ENCODE measurements at places on chromosomes 6 and 20.

- no peak for DNase-seq
Observed at GRCh38 chr6:122490607-122491006, 19.0 kb upstream of the SERINC1 start.

GRCh38 chr6:16060039-16060438 is 68.8 kb upstream of the MYLIP start:
- no peak for DNase-seq

DNA sequence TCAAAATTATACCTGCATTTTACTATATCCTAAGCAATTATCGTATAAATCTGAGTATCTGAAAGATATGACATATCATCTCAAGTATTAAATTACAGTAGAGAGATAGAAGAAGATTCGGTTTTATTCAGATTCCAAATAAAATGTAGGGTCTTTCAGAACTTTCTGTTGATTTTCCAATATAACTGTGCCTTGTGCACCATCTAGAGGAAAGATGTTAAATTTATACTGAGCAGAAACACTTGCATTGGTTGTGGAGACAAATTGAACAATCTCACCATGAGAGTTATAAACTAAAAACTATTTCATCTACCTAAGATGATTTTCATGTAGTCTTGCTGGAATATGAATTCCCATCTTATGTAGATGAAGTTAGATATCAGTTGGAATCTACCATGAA is 26.8 kb upstream of the HSF2 start:
- DNase-seq = no peak

DNA sequence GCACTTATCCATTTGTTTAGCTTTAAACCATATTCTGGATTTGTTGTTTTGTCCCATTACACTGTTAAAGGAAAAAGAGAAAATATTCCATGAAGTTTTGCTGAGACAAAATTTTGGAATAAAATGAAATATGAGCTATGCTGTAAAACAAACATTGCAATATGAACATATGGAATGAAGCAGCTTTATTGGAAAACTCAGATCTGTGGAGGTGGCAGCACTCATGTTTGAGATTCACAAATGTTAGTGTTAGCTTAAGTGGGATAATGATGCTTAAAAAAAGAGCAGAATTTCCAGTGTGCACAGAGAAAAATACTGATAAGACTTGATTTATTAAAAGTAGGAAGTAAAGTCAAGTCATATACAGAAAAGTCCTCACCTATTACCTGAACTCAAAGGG is 196.2 kb downstream of the BCKDHB start:
- no peak for DNase-seq

DNA sequence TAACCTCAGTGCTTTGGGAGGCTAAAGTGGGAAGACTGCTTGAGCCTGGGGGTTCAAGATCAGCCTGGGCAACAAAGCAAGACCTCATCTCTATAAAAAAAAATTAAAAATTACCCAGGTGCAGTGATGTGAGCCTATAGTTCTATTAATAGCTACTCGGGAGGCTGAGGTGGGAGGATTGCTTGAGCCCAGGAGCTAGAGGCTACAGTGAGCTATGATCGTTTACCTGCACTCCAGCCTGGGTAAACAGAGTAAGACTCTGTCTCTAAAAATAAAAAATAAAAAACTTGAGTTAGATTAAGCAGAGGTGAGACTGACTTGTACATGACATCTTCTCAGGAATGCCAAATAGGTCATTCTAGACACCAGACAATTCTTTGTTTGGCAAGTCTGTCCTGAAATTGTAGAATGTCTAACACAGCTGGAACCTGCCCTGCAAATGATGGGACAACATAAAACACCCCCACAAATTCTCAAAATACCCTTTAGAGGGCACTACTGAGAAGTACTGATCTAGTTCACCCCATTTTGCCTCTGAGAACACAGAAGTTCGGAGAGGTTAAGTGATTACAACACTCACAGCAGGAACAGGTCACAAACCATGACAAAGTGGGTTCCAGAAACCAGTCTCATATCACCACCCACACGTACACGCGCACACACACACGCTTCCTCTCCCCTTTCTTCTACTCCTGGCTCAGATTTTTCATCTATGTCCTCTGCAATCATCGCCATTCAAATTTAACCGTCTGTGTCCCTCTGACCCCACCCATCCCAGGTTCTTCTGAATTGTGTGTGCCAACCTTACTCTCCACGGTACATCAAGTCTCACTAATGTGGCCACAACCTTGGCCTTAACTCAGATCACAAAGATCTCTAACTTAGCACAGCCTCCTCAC is 38.3 kb downstream of the ARHGAP18 start:
- peak; percentile 18 for DNase-seq

- no peak for DNase-seq
Observed at GRCh38 chr6:96164802-96165201, 149.0 kb downstream of the FUT9 start.

- no peak for DNase-seq
Observed at GRCh38 chr6:85186546-85187175, 263.2 kb upstream of the NT5E start.

DNA sequence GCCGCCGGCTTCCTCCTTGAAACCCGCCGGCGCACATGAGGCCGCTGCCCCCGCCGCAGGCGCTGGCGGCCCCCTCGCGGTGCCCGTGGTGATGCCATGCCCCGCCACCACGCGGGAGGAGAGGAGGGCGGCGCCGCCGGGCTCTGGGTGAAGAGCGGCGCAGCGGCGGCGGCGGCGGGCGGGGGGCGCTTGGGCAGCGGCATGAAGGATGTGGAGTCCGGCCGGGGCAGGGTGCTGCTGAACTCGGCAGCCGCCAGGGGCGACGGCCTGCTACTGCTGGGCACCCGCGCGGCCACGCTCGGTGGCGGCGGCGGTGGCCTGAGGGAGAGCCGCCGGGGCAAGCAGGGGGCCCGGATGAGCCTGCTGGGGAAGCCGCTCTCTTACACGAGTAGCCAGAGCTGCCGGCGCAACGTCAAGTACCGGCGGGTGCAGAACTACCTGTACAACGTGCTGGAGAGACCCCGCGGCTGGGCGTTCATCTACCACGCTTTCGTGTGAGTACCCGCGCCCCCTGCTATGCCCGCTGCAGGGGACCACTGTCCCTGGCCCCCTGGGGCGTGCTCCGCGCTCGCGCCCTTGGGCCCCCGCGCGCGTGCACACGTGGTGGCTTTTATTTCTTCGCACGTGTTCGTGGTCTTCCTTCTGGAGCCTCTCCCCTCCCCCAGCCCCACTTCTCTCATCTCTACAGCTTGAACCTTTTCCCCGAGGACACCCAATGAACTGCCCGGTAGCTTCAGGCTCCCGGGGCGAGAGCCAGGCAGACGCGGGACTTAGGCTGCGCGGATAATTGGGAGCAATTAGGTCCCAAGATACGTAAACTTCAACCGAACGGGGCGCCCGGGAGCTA is 453 bp downstream of the KCNQ5 start:
- DNase-seq = peak; percentile 23

- DNase-seq = no peak
Observed at GRCh38 chr6:36133912-36134311, 3.6 kb downstream of the MAPK13 start.

DNA sequence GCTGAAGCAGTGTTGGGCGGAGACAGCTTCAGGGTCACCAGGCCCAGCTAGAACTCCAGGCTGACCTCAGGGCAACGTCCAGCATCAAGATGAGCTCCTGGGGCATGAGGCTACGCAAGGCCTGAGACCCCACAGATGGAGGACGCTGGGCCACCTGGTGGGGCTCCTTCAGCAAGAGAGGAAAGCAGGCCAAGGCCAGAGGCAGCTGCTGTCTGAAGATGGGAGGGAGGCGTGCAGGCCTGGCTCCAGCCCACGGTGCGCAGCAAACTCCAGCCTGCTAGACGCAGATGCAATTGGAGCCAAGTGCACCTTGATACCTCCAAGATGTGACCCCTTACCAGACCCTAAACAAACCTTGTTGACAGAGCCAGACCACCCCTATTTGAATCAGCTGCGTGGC is 220.9 kb upstream of the RREB1 start:
- no peak for DNase-seq

DNA sequence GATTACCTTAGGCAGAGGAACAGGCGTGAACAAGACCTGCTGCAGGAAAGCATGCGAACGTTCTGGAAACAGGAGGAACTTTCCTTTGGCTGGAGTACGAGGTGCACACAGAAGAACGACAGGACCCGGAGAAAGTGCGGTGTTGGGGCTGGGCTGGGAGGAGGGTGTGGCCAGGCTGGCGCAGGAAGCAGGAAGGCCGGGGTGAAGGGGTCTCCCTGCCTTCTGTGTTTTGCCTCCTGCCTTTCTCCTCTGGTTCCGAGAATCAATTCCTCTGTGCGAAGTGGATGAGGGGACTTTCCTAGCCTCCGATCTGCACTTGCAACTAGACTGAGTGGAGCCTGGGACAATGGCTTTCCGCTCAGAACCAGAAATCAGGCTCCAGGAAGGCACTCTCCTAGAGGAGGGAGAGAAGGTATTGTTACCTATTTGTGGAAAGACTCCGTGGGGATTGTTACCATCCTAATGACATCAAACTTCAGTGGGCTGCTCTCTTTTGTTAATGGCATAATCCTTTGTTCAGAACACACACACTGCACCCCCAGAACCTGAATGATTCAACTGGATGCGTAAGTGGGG is 22.9 kb upstream of the PLEKHG1 start:
- DNase-seq = no peak

DNA sequence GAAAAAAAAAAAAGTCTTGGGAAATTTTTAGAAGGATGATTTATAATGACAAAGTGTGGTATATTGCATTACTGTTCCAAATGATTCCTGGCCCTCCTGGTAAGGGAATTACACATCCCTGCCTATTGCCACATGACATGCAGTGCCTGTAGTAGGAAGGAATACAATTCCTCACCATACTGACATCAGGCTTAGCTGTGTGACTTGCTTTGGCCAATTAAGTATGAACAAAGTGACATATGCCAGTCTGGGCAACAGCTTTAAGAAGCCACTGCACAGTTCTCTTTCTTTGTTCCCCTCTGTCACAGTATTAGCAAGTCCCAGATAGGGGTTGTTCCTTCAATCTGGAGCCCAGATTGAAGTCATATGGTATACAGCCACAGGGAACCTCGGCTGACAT is 100.5 kb downstream of the KIF13A start:
- no peak for DNase-seq

DNA sequence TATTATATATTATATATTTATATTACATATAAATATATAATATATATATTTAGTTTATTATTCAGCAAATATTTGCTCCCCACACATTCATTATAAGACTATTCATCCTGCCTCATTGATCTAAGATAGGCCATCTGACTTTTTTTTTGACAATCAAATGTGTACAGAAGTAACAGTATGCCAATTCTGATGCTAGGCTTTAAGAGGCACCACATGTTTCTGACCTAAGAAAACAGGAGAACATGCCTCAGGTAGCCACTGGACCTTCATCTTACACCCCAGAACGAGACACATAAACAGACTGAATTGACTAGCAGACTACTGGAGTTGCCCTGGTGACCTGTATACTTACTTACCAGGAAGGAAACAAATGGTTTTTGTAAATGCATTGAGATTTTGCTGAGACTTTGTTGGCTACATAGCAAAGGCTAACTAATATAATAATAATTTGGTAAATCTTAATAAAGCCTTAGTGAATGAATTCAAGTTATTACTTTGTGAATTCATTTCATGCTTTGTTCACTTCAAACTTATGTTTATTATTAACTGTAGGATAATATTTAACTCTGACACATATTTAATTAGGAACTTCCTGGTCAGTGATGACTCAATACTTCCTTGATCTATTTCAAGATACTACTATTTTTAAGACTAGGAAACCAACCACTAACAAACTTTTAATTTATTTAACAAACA is 13.4 kb upstream of the MYO6 start:
- DNase-seq = no peak

DNA sequence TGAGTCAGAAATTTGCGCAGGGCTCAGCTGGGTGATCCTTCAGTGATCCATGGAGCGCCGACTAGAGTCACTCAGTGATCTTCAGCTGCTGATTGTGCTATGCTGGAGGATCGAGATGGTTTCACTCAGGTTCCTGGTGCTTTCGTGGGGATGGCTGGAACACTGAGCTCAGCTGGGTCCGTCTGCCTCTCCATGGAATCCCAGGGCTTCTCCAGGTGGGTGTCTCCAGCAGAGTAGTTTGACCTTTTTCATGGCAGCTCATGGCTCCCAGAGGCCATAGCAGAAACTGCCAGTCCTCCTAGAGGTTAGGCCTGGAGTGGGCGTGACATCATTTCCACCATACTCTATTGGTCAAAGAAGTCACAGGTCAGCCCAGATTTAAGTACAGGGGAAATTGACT is 88.8 kb upstream of the SIRPA start:
- no peak for DNase-seq

DNA sequence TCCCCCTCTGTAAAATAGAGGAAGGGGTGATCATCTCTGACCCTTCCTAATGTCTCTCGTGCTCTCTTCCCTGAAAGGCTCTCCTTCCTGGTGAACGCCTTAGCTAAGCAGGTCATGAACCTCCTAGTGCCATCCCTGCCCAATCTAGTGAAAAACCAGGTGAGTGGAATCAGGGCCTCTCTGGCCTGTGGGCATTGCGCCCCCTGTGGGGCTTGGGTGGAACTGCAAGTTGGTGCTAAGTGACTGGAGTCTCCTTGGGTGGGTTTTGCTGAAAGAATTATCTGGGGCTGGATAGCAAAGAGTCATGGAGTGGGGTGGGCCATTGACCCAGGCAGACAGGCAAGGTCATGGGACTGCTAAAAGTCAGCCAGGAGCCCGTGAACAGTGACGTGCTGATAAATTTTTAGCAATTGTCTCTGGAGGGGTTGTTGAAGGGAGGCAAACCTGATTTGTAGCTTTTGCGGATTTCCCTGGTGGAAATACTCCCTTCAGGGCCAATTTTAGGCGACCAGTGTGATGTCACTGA is 8.9 kb downstream of the BPIFB1 start:
- peak; percentile 49 for DNase-seq

DNA sequence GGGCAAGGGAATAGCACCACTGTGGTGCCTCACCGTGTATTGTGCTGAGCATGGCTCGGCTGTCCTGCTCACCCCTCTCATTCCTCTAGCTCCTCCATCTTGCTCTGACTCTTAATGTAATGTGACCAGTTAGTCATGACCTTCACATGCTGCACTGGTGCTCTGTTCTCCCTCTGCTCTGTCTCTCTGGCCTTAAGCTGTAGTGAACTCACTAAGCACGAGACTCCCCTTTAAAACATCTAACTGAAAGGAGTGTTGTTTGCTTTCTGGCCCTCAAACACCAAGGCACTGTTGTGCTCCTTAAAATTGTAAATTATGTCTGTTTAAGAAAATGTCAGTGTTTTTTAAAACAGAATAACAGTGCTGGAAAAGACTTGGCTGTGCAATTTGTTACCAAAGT is 140.4 kb downstream of the HDGFL1 start:
- DNase-seq = no peak

DNA sequence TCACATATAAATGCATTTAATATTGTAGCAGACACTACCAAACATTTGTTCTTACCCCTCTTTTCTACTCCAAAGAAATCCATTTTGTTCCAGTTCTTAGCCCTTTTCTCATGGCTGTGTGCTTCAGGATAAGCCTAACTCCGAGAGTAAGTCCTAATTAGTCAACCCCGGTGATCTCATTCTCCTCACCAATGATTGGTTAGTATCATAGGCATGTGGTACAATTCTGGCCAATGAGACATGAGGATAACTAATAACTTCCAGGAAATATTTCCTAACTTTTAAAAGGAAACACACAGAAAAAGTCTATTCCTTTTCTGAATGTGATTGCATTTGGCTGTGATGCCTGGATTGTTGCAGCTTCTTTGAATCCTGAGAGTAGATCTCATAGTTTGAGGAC is 116.0 kb downstream of the GPR63 start:
- DNase-seq = no peak
